ENCODE measurements at places on chromosomes 16 and 17.

DNA sequence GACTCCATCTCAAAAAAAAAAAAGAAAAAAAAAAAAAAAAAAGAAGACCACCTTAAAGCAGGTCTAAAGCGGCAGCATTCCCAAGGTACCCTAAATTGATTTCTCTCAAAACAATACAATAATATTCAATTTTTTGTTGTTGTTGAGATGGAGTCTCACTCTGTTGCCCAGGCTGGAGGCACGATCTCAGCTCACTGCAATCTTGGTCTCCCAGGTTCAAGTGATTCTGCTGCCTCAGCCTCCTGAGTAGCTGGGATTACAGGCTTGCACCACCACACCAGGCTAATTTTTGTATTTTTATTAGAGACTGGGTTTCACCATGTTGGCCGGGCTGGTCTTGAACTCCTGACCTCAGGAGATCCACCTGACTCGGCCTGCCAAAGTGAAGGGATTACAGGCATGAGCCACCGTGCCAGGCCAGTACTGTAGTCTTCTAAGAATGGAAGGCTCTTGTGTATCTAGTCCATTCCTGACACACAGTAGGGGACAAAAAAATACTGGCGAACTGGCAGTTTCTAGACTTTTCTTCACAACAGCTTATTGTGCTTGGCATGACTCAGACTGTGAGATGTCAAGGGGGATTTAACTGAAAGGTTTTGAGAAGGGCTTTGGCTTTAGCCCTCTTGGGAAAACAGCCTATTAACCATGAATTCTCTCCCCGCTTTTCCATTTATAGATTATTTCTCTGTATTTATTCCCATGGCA is 17.3 kb downstream of the CDR2 start:
- no peak for DNase-seq

GRCh38 chr16:79505344-79505743 is 95.2 kb downstream of the MAF start:
- DNase-seq, result no peak

DNA sequence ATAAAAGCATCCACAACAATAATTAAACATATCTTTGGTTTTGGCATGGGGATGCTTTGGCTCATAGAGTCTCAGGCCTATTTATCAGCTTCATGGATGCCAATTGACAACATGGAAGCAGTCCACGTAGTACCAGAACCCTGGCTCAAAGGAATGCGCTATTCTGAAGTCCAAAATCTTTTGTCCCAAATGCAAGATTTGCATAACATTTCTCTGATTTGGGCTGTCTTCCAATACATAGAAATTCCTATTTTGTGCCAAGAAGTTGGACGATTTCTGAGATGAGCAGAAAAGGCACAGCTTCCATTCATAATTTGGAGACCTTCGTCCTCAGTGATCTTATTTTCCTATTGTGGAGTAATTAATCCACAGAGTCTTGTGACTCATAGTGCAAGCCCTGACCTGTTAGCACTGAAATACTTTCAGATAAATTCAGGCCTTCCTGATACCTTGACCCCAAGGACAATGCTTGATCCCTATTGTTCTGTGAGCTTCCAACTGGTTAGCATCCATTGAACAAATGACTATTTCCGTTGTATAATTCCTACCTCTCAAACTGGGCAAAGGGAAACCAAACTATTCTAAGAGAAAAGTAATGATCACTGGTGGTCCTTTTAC is 78.4 kb upstream of the CDH11 start:
- DNase-seq, result no peak

DNA sequence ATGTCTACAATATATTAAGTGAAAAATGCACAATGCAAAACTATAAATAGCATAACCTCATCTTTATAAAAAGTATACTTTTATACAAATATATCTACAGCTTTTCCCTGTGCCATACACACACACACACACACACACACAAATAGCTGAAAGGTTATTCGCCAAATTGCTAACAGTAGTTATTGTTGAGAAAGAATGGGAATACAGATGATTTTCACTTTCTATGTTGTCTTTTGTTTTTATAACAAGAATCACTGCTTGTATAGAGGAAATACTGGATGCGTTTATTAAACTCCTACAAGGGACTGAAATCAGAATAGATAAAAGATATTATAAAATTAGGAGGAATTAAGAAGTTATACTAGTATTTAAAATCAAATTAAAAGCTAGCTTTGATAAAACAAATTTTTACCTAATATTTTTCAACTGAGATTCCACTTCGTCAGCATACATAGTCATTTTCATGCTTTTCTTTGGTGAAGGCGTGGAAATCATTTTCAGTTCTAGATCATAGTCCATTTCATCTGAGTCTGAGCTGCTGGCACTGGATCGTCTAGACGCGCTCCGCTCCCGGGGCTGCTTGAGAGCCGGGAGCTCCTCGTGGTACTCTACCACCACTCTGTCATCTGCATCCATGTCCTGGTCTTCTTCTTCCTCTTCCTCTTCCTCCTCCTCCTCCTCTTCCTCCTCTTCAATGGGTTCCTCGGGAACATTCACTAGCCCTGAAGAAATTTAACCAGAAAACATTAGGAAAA is 17.0 kb upstream of the ITGAE start:
- no peak for DNase-seq

- DNase-seq, result peak; percentile 75
Measured at GRCh38 chr16:3020247-3020603, at the start of gene TNFRSF12A. Gene TNFRSF12A (plus strand): TSS chr16:3020368. CDS start chr16:3020398, 30 bp downstream.

- DNase-seq, result no peak
Measured at GRCh38 chr17:332023-332422, 20.6 kb downstream of the RPH3AL start.

- DNase-seq, result no peak
Measured at GRCh38 chr17:72142614-72143013, 21.8 kb downstream of the SOX9 start.

DNA sequence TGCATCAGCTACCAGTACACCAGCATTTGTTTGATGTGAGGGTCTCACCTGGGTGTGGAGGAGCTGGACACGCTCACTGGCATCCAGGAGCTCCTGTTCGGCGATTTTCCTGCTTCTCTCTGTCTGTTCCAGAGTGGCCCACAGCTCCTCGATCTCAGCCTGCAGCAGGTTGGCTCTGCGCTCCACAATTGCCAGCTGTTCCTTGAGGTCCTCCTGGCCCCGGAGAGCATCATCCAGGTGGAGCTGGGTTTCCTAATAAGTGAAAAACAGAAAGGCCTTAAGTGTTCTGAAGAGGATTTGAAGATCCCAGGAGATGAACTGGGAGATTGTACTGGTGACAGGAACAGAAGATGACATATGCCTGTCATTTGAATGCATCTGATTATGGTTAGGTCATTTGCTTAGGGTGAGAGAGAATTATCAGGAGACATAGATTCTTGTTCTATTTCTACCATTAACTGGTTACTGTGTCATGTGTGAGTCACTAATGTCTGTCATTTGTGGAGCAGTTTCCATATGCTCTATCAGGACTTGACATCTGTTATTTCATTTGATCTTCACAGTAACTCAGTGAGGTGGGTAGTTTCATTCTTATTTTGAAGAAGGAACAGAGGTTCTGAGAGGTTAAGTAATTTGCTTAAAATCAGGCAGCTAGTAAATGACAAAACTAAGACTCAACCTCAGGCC is 21.5 kb upstream of the MYH13 start:
- DNase-seq, result no peak

DNA sequence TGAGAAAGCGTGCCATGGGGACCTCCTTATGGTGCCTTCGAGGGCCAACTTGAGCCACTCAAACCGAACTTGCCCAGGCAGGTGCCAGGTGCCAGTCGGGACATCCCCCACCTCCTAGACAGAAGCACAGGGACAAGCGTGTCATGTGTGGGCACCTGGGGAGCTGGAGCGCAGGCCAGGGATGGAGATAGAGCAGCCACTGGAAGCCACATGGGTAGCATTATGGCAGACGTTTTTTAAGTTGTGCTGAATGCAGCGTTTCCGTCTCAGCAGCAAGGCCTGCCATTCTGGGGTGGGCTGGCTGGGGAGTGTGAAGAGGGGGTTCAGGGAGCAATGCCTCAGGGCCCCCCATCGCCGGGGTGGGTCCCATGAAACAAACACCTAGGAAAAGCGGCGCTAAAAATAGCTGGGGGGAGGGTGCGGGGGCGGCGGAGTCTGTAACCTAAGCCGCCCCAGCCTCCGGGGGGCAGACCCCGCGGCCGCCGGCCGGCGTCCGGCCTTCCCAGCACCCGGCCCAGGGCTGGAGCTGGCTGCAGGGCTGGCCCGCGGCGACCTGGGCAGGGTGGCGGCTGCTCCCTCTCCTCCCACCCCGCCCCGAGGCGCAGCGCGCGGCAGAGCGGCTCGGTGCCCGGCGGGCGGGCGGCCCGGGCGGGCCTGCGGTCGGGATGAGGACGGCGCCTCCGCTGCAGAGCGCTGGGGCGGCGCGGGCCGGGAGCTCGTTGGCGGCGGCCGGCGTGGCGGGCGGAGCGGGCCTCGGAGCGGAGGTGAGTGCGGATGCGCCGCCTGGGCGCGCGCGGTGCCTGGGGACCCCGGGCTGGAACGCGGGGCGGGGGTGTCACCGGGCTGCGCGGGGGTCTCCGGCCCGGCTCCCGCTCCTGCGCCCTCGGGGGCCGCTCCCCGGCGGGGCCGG is at the start of gene ZNF469:
TSS of gene ZNF469 (plus strand) at position 469 of the 910 bp plus-strand sequence. CDS start 44,512 bp downstream, outside the sequence.
- no peak for DNase-seq

GRCh38 chr16:58329135-58329534 is 34.3 kb upstream of the PRSS54 start:
- DNase-seq, result no peak

DNA sequence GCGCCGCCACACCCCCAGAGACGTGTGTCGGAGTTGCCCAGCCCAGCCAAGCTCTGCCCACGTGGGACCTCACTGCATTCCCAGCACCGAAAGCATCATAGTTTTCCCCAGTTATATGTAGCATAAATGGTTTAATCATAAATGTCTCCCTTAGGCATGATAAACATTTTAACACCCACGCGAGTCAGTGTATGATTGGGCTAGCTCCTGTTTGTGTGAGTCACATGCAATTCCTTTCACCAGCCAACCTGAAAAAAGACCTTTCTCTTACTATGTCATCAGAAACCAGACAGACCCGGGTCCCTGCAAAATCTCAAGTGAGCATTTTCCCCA is 9.2 kb downstream of the TAF1C start:
- DNase-seq, result no peak

DNA sequence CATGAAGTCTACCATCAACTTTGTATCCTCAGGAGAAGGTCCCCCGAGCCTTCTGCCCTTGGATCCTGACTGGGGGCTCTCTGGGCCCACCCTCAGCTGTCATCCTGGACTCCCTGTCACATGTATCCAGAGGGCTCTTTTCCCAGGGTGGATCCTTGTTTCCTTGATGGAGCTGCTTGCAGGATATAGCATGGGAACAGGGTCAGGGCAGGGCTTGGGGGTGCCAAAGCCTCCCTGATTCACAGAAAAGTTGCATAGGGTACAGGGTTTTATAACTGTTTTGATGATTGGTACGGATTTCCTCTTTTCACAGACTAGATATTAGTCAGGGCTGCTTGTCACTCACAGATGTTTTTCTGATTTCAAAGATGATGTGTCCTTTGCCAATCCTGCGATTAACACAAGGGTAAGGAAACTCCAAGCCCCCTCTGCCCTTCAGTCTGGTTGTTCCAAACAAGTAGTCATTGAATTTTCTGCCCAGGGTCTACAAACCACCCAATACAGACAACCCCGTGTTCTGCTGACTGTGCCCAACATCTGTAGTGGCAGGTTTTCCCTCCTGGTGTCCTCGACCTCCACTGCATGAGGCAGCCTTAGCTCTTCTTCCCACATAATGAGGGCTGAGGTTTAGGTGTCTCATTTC is 20.6 kb upstream of the SLC35G3 start:
- DNase-seq, result peak; percentile 51

GRCh38 chr17:9905902-9906301 is 831 bp upstream of the RCVRN start:
- peak; percentile 2 for DNase-seq

- DNase-seq, result no peak
Measured at GRCh38 chr17:78910497-78911284, 7.7 kb upstream of the CEP295NL start.

DNA sequence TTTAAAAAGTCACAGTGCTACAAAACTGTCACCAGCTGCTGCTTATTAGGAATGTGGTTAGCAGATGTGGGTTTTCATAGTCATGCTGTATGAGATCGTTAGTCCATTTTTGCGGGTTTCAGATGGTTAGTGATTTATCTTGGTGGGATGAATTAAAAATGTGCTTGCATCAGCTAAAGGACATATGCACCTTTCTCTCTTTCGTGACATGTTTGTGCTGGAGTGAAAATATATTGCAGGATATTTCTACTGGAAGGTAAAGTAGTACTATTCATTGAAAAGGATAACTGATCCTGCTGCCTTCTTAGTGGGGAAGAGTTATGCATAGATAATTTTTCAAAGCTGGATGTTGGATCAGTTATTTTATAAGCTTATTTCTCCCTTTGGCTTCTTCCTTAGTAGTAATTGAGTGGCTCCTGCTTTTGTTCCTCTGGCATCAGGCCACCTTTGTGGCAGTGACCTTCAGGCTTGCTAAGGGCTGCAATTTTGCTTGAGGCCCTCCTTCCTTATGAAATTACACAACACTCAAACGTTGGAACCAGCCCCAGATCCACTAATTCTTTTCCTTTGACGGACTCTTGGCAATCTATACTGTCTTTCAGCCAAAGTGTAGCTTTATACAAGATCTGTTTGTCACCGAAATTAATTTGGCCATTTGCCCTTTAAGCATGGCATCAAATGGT is 7.5 kb upstream of the SNTB2 start:
- DNase-seq, result no peak

DNA sequence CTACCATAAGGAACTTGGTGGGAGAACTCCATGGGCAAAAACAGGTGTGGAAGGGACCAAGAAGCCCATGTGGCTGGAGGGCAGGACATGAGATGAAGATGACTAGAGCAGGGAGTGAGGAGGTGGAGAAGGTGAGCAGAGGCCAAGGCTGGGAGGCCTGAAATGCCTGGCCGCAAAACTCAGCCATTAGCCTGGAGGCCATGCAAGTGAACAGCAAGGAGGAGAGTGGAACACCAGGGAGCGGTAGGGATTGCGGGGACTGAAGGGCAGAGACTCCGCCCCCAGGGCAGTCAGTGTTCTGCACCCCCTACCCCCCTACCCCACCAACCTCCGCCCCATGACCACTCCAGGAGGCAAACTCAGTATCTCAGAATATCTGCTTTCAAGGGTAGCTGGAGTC is 17.0 kb downstream of the BCL7C start:
- no peak for DNase-seq

- DNase-seq, result no peak
Measured at GRCh38 chr17:10278218-10278617, 79.8 kb upstream of the GAS7 start.

DNA sequence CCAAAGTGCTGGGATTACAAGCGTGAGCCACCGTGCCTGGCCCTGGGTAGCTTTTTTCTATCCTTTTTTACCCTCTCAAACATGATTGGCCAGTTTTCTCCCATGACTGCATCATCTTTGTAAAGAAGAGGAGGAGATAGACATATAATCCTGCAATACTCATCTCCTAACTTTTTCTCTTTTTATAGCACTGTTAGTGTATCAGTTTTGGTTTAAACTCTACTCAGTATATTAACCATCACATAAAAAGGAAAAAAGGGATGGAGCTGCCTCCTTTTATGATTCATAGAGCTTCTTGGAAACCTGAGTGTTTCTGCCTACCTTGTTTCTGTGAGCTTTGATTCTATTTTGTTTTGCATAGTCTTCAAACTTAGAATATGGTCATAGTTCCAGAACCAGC is 12.0 kb upstream of the TMEM106A start:
- no peak for DNase-seq

- DNase-seq, result no peak
Measured at GRCh38 chr17:69427486-69428197, 13.1 kb downstream of the MAP2K6 start.

Data from CD4-positive, alpha-beta T cell treated with Interleukin-17A for 1 hour (primary cell).